ENCODE measurements at places on chromosomes 4 and X.

DNA sequence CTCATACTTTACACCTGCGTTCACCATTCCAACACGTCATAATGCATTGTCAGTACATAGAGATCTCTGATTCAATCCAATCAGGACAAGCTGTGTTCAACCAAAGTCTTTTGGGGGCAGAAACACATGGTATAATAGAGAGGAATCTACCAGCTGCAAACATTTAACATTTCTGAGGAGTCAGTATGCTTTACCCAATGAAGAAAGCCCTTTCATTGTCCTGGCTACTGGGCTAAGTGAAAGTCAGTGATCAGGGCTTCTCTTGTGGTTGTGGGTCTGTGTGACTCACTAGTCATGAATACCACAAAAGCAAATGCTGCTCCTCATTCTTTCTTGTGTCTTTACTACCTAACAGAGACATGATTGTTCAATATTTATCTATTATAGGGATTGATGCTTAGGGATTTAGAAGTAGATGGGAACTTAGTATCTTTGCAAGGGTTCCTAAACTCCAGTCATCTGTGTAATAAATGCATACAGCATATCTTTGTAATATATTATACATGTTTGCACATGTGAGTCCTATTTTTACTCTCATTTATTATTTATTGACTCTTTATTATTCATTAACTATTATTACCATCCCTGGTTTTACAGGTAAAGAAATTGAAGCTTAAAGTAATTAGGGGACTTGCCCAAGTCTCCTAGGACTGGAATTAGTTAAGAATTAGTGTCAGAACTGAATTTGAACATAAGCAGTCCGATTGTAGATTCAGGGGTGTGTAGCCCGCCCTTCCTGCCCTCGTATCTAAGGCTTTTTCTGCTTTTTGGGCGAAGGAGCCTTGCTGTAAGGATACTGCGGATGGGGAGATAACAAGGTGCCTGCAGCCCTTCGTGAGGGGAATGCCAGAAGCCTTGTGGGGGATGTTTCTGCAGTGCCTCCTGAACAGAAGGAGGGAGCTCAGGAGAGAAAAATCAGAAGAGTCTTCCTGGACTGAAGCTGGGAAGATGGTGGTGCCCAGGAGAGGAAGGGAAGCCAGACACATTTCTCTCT lies 353.1 kb upstream of the BOD1L1 start:
- DNase-seq, result no peak

GRCh38 chr4:60081839-60082238 lies 1118.3 kb upstream of the ADGRL3 start:
- DNase-seq, result no peak

- DNase-seq, result no peak
Measured at GRCh38 chr4:43452948-43453347, 560.4 kb downstream of the GRXCR1 start.

DNA sequence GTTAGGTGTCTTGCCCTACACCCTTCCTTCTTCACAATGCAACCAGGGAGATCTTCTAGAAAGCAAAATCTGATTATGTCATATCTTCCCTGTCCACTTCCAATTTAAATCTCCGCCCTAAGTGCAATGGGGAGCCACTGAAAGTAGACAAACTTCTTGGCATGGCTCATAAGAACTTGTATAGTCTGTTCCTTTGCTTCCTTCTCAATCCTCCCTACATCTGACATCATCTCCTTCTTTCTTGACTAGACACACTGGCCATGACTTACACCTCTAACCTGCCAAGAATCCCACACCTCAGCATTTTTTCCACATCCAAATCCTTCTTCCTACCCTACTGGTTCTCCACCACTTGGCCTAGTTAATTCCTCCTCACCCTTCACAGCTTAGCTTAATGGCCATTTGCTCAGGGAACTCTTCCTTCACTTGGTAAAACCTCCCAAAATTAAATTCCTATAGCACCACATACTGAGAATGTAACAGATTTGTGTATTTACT lies 55.1 kb downstream of the NCAPG start:
- DNase-seq, result no peak

DNA sequence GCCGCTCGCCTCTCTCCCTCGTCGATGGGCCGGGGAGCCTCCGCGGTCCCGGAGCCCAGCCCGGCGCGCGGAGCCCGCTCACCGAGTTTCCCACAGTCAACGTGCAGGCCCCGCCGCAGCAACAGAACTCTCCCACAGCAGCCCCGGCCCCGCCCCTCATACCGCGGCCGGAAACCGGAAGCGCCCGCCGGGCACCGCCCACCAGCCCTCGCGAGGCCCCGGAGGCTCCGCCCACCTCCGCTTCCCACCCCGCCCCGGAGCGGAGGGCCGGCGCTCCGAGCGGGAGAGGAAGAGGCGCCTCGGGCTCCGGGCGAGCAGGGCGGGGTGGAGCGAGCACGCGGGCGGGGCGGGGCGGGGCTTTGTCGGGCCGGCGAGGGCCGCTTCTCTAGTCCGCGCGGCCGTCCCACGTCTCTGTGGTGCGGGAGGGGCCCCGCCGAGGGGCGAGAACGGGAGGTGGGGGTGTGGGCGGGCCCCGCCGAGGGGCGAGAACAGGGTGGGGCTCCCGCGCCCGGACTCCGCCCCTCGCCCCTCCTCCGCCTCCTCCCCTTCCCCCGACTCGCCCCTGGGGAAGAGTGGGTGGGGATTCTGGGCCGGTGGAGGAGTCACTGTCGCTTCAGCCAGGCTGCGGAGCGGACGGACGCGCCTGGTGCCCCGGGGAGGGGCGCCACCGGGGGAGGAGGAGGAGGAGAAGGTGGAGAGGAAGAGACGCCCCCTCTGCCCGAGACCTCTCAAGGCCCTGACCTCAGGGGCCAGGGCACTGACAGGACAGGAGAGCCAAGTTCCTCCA lies at the start of the genes ABCD1 and BCAP31:
Gene ABCD1, plus strand, starts transcription at position 605 of the 787 bp plus-strand sequence. CDS start 411 bp downstream, outside the sequence.
Gene BCAP31, minus strand, starts transcription at position 136 of the 787 bp plus-strand sequence. CDS start 1,143 bp downstream, outside the sequence.
- DNase-seq, result peak; percentile 93

DNA sequence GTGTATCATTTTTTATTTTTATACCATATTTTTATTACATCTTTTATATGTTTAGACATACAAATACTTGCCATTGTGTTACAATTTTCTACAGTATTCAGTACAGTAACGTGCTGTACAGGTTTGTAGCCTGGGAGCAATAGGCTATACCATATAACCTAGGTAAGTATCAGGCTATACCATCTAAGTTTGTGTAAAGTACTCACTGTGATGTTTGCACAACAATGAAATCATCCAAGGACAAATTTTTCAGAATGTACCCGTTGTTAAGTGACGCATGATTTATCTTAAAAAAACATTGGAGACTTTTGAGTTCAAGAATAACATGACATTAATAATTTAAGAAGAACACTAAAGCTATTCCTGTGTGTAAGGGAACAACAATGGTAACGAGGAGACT lies 96.0 kb upstream of the LEF1 start:
- no peak for DNase-seq

Measured in femur (tissue), 1 donor.